ENCODE measurements at places on chromosomes 4 and X.

GRCh38 chr4:174365018-174365587 is 81.4 kb downstream of the CEP44 start:
- DNase-seq = no peak

DNA sequence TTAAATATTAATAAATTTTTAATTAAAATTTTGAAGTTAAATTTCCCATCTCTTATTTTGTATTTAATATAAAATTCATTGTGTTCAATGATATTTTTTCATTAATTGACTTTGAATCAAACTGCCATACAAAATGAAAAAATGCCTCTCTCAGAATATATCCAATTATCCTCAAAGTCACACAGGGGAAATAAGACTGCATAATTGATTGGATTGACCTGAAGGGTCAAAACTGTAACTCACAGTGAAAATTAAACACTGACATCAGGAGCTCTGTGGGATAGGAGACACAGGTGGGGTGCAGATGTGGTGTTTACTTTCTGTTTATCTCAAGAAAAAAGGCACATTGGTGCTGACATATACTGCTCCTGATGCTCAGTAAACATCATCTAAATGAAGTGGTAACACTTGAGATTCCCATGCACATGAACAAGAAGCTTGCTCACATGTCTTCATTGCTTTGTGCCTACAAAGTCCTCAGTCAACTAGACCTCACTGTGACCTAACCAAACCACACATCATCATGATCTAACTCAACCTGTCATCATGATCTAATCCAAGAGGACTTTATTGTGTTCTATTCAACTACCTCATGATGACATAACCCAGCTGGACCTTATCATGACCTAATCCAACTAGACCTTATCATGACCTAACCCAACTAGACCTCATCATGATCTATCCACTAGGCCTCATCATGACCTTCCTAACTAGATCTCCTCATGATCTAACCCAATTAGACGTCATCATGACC is 83.7 kb downstream of the DHRSX start:
- DNase-seq = no peak

GRCh38 chr4:123262080-123262479 is 134.5 kb upstream of the SPRY1 start:
- DNase-seq = no peak

DNA sequence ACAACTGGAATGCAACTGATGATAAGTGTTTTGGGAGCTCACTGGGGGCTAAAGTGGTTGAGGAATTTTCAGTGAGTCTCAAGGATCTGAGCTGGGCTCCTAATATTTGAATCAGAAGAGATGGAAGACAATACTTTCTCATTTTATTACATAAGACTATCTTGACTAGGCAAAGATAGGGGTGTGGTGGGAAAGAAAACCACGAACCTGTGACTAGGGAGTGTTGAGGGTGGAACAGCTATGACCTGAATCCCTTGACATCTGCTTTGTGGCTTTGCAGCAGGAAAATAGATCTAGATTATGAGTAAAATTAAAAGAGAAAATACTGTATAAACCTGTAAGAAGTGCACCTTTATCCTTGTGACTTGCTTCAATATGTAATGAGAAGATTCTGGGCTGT is 295.1 kb upstream of the TEX13A start:
- DNase-seq = no peak

- no peak for DNase-seq
Observed at GRCh38 chr4:76745240-76745639, 152.7 kb downstream of the SOWAHB start.

- DNase-seq = no peak
Observed at GRCh38 chrX:16212436-16212835, 45.2 kb downstream of the MAGEB17 start.

GRCh38 chrX:134679644-134680043 is 21.4 kb upstream of the PLAC1 start:
- DNase-seq = no peak

DNA sequence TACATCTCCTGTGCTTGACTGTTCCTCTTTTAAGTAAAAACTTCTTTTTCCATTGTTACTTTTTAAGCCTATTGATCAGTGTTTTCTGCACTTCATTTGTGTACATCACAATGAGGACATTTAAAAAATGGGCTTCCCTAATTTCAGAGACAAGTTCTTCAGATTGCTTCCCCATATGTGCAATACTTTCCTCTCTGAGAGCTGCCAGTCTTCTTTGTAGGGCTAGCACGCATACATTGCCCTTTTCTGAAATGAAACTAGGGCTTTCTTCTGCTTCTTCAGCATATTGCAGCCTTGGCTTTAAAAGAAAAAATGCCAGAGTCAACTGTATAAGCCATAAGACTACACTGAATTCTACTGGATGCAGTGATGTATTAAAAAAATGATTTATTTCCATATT is 37.8 kb downstream of the FAT4 start:
- no peak for DNase-seq

DNA sequence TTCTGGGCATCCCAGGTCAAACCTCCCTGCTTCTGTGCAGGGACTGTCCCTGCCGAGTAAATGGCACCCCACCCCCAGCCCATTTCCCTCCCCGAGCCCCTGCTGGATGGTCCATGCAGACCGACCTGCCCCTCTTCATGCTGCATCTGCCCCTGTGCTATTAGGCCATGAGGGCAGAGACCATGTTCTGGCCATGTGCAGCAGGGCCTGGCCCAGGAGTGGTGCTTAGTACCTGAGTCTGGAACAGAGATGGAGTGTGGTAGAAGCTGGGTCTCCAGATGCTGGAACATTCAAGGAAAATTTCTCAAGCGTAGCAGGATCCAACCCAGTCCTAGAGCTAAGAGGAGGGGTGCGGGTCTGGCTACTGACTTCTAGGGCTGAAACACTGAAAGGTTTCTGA is 15.3 kb upstream of the UBA1 start:
- no peak for DNase-seq

- DNase-seq = no peak
Observed at GRCh38 chr4:61527888-61528287, 327.8 kb downstream of the ADGRL3 start.

DNA sequence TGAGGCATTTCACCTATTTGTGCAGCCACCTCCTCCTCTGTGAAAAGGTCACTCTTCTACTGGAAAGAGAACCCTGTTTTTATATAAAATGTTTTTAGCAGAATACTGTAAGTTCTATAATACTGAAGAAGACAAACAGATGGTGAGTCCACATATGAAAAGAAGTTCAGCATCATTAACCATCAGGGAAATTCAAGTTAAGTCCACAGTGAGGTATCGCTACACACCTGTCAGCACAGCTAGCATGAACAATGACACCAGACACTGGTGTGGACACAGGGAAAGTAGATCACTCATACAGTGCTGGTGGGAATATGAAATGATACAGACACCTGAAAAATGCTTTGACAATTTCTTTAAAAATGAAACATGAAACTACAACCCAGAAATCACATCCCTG is 133.0 kb downstream of the MAD2L1 start:
- DNase-seq = no peak

GRCh38 chr4:125728568-125728967 is 413.8 kb downstream of the FAT4 start:
- no peak for DNase-seq
